ENCODE measurements at places on chromosomes 4 and X.

DNA sequence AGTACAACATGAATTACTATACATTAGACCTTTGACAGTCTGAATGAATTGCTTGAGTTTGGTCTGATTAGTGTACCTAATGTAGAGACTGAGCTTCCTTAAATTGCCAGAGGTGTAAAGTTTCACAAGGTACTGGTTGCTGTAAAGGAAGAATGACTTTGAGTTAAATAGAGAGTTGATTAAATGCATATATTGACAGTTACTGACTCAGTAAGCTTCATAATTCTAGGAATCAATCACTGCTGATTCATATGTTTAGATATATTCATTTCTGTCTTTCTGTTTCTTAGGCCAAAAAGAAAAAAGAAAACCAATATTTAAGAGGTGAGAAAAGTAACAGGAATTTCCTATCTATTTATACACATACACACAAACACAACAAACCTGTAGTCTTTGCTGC, 16.2 kb upstream of the ART3 start:
- no peak for DNase-seq

GRCh38 chr4:176845636-176846035, 52.9 kb upstream of the VEGFC start:
- DNase-seq: peak; percentile 32

DNA sequence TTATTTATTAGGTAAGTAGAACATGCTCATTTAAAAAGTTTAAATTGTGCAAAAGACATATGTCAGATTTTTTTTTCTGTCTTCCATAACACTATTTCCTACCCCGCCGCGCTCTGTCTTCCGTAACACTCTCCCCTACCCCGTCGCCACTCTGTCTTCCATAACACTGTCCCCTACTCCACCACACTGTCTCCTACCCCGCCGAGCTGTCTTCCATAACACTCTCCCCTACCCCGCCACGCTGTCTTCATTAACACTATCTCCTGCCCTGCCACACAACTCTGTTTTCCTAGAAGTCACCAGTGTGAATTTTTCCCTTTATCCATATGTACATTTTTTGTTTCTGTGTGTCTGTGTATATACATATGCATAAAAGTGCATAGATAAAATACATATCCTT, 4.4 kb downstream of the MSMO1 start:
- DNase-seq: no peak

DNA sequence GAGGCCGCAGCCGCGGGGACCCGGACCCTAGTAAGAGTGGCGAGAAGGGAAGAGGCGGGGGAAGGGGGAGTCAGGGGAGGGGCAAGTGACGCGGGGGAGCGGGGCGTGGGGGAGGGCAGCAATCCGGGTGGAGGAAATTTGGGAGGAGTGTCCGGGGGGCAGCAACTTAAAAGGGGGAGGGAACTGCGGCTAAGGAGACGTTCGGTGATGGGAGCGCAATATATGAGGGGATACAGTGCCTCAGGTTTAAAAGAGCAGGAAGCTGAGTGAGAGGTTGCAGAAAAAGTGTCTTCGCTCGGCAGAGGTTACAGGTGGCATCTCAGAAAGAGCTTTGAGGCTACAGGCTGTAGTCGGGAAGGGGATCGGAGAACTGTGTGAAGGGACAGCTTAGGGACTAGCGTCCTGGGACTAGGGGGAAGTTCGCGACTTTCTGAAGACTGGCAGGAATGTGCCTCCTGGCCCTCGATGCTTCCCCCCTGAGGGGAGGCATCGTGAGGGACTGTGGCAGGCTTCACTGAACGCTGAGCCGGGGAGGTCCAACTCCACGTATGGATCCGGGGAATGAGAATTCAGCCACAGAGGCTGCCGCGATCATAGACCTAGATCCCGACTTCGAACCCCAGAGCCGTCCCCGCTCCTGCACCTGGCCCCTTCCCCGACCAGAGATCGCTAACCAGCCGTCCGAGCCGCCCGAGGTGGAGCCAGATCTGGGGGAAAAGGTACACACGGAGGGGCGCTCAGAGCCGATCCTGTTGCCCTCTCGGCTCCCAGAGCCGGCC, 519 bp downstream of the FOXO4 start:
- DNase-seq: peak; percentile 49

DNA sequence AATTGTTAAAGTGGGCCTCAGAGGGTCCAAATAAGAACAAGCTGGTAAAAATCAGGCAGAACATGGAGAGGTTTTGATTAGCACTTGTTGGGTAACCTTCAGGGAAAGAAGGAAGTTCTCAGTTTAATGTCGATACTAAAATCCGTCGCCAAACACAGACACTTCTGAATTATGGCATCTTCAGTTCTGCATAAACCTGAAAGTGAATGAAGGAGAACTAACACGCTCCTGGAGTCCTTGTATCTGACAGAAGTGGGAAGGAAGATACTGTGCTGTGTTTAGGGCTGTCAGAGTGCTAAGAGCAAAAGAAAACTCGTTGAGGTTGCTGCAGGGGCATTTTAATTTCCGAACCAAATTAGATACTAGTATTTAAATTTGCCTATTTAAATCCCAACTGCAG, 106.2 kb downstream of the TMA16 start:
- DNase-seq: no peak

DNA sequence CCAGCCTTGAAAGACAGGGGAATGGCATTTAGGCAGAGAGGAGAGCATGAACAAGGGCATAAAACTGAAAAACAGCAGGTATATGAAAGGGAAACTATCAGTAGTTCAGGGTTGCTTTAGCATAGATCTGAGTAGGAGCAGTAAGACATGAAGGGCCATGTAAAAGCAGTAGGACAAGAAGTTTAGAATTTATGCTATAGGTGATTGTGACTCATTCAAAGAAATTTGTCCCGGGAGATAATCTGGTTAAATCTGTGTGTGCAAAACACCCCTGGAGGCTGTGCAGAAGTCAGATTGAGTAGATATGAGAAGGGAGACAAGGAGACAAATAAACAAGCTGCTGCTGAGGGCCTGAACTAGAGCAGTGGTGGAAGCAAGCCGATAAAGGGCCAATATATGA, 109.1 kb upstream of the BMP3 start:
- DNase-seq: no peak

DNA sequence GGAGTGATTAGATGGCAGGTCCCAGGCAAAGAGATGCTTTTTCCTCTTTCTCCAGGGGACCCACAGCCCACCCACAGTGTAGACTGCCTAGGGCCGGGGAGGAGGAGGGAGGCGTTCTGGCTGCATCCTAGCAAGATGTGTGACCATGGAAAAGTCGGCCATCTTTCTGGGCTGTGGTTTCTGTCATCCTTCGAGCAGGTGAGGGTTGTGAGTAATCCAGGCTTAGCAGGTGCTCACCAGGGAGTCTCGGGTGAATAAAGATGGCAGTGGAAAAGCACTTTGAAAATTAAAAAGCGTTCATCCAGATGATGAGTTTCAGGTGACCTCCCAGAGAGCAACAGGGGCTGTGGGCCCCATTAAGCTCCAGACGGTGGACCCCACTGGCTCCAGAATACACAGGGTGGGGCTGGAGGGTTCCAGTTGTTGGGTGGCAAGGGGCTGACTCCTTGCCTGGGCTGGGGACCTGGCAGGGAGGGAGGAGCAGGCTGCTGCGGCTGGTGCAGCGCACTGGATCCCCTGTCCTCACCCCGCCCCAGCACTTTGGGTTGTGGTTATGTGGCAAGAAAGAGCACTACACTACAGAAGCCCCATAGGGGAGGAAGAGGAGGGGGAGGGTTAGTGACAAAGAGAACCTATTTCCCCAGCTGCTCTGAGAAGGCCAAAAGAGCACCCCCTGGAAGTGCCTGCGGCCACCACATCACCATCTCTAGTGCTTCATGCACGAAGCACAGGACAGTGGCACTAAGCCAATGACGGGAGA, 23.7 kb downstream of the ELF4 start:
- no peak for DNase-seq

DNA sequence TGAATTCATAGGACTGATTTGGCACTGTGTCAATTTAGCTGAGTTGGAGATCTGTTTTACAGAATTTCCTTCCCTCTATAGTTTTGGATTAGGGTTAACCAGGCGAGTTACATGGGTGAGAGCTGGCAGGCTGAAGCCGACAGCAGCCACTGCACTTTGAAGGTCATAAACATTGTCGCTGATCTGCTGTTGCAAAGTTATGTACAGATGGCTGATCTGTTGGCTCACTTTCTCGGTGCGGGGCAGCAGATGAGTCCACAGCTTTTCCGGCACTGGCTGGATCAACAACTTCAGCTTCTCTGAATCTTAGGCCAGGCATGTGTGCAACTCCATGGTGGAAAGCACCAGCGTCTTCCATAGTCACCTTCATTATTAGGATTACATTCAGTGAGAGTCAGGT, 173.7 kb downstream of the GPAT3 start:
- DNase-seq: no peak

DNA sequence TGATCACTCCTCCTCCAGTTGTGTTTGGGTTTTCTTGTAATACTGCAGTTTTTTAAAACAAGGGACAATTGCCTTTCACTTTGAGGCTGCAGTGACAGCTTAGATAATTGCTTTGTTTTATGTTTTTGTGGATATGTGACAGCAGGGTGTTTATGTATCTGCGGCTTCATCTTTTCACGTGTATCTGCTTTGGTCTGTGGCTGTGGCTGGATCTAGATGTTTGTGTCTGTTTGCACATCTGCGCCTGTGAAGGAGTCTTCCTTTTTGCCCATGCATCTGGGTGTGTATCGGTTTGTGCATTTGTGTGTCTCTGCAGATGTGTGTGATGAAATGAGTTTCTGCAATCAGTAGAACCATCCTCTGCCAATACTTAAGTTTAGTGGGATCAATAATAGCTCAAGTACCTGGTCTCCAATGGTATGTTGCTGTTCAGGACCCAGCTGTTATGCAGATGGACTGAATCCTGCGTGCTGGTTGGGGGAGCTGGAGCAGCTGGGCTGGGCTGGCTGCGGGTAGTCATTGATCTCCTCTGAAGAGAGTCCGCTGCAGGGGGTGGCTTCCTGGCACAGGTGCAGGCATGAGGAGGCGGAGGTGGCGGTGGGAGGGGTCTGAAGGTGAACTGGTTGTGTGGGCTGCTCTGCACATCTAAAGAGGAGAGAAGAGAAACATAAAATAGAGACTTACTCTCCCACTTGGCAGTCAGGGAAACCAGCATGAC, 390.3 kb downstream of the SH2D1A start:
- no peak for DNase-seq

- DNase-seq: no peak
Measured at GRCh38 chr4:95421869-95422268, 126.9 kb downstream of the UNC5C start.

GRCh38 chr4:124650614-124651013, 61.9 kb downstream of the ANKRD50 start:
- DNase-seq: no peak

GRCh38 chrX:154317391-154317995, 21.9 kb downstream of the TKTL1 start:
- peak; percentile 56 for DNase-seq

- no peak for DNase-seq
Measured at GRCh38 chrX:133516686-133517085, 101.4 kb upstream of the GPC4 start.

DNA sequence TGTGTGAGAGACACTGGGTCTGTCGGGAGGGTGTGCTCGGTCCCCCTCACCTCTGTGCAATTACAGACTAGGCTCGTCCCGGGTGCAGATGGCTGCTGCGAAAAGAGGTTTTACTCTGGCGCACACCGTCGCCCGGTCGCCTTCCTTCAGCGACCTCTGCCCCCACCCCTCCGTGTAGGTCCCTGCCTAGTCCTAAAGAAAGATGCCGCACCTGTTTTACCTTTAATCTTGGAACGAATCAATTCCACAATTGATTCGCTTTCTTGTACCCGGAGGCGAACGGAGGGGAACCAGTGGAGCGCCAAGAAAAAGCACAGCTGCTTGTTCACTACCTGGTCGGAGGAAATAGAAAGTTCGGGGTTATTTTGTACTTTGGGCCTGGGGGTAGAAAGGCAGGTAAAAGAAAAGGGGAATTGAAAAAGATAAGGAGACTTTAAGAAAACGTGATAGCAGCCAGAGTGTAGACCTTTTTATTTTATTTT, 1.2 kb downstream of the NPNT start:
- DNase-seq: no peak

Data from ELR (cell line).